ENCODE measurements at places on chromosomes 3 and 15. TPM values are rescaled to one million over a fixed set of nuclear protein-coding genes. Genes with fewer than 3 reads are reported as not detected.

TRH gene
- total RNA-seq = 0.97 TPM

CCR9 gene
- total RNA-seq = 0.26 TPM

PLSCR2 gene
- total RNA-seq = 1.6 TPM

VGLL3 gene
- 0.24 TPM for total RNA-seq

AGBL1 gene
- 1.9 TPM for total RNA-seq

DAZL gene
- total RNA-seq = not detected

GRIP2 gene
- total RNA-seq = 16.1 TPM

LEKR1 gene
- total RNA-seq = 1.3 TPM

CHST14 gene
- total RNA-seq = 4.9 TPM

NOX5 gene
- total RNA-seq = 0.84 TPM

TUSC7 gene
- not detected for total RNA-seq

PYGO1 gene
- 10.3 TPM for total RNA-seq

IMPG2 gene
- 1.5 TPM for total RNA-seq

TXNRD3 gene
- 10.4 TPM for total RNA-seq

TMEM212 gene
- total RNA-seq = not detected

C3orf22 gene
- not detected for total RNA-seq

IL12A gene
- total RNA-seq = 1.0 TPM

SLCO2A1 gene
- total RNA-seq = 7.6 TPM
